Activated CD4-positive, alpha-beta memory T cell treated with anti-CD3 and anti-CD28 coated beads for 36 hours (primary cell): ENCODE measurements at places on chromosomes 2 and 18. TPM values are rescaled to one million over a fixed set of nuclear protein-coding genes. Genes with fewer than 3 reads are reported as not detected.

DNA sequence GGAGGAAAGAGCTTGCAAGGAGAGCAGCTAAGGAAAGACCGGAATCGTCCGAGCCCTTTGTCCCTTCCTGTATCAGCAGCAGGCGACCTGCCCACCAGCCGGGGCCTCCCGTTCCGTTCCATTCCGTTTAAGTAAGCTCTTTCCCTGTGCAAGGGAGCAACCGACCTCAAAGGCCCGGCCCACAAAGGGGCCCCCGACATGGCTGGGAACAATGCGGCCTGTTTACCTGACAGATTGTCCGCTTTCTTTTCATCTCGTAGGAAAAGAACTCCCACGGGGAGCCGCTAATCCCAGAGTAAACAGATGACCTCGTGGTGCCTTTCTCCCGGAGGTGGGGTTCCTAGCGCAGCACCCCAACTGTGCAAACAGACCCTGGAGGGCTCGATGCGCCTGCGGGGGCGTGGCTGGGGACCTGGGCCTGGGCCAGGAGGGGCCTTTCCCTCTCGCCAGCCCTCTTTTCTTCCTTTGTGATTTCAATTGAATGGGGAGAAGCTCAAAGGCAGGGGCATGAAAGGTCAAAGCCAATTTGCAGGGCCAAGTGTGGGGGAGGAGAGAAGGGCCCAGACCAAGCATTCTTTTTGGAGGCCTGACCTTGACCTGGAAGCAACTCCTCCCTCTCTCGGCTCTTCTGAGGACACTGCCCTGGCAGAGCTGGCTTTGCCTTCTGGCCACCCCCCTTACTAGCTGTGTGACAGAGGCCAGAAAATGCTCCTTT lies 120.2 kb downstream of the INHBB start:
- DNase-seq: no peak

DNA sequence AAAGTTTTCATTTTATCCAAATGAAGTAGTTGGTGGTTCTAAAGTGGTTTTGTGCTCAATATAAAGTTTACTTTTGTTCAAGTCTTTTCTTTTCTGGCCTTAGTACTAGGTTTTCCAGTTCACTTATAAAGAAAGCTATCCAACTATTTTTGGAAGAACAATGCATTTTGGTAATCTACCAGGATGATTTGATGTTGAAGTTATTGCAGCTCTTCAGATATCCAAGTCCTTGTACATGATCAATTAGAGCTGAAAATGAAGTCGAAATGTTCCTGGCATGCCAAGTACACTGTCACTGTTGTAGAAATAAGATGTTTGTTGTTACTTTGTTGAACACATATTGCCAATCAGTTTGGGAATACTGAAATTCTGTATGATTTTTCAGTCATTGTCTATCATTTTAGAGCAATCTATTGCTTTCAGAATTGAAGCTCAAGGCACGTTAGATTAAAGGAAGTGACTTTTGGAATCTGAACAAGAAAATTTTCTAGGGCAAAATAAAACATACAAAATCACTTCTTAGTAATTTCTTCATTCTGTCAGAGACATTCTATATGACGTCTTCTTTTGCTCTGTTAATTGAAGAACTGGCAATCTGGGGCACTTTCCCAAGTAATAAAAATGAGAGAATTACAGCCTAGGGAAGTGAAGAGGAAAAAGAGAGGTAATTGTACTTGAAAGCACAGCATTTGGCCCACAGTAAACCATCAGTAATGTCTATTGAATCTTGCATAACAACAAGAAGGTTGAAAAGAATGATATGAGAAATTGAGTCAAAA lies 232.3 kb downstream of the MREG start:
- no peak for DNase-seq

The SCYGR7 gene
- total RNA-seq: not detected

The RAB6C gene
- not detected for total RNA-seq

DNA sequence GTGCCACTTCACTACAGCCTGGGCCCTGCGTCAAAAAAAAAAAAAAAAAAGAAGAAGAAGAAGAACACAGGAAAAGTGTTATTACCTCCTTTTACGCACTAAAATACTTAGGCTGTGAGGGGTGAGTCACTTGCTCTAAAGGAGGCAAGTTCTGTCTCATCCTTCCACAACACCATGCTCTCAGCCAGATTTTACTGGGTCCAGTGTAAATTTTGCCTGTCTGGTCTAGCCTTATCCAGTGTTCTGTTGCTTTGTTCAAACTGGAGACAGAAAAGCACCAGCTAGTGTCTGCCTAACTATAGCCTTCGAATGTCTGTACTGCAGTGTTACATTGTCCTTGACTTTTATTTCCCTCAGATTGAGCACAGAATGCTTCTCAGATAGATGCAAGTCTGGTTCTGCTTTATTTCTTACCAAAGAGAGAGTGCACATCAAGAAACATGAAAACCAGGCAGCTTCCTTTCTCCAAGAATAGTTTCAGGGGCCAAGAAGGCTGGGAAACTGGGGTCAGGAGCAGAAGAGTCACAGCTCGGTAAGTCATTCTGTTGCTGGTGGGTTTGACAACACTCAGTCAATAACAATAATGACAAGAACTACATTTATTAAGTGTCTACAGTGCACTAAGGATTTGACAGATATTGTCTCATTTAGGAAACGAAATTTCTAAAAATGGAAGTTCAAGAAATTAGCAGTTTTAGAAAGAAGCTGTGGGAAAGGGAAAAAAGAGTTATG lies 3.1 kb upstream of the MSGN1 start:
- no peak for DNase-seq

GRCh38 chr2:31216734-31217133 lies 581 bp downstream of the CAPN14 start:
- DNase-seq: no peak

The SP140 gene
- 151 TPM for total RNA-seq

The DCDC2C gene
- total RNA-seq: not detected

- DNase-seq: no peak
Observed at GRCh38 chr2:239469106-239469960, 68.5 kb upstream of the HDAC4 start.

GRCh38 chr2:28995765-28996750 lies 15.0 kb downstream of the TOGARAM2 start:
- no peak for DNase-seq

The DNER gene
- not detected for total RNA-seq

GRCh38 chr2:60634438-60634837 lies 81.0 kb upstream of the BCL11A start:
- DNase-seq: no peak

GRCh38 chr2:7620255-7620654 lies 703.0 kb downstream of the RNF144A start:
- DNase-seq: no peak

GRCh38 chr18:76461148-76461547 lies 33.9 kb downstream of the ZNF516 start:
- DNase-seq: no peak

- no peak for DNase-seq
Observed at GRCh38 chr18:47427923-47428637, 176.6 kb upstream of the SKOR2 start.

The TWIST2 gene
- total RNA-seq: not detected

- DNase-seq: no peak
Observed at GRCh38 chr2:75475049-75475448, 85.7 kb downstream of the EVA1A start.

The ITPRIPL1 gene
- 30.2 TPM for total RNA-seq

The CAVIN2 gene
- total RNA-seq: not detected
